ENCODE measurements at places on chromosomes 2 and 18.
A peak's percentile ranks its signal among the peaks of the same experiment; 100 is the strongest.

- DNase-seq: peak; percentile 32
Measured at GRCh38 chr2:152407204-152407721, 72.3 kb downstream of the FMNL2 start.

GRCh38 chr18:50716902-50717301 lies 102.9 kb downstream of the MRO start:
- no peak for DNase-seq

GRCh38 chr18:59606193-59607077 lies 90.8 kb downstream of the CCBE1 start:
- DNase-seq: no peak

DNA sequence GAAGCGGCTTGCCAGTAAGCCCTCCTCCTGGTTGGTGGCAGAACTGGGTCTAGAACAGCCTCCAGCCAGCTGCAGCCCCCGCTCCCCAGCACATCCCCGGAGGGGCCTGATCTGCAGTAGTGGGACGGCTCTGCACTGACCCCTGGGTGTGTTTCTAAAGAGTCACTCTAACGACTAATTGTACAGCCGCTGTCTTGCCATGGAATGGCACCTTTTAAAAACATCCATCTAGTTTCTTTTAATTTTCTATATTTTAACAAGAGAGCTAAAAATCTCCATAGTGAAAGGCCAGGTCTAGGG lies 82.0 kb downstream of the MTCL1 start:
- no peak for DNase-seq

GRCh38 chr2:182445391-182445965 lies 18.6 kb upstream of the PDE1A start:
- DNase-seq: no peak

DNA sequence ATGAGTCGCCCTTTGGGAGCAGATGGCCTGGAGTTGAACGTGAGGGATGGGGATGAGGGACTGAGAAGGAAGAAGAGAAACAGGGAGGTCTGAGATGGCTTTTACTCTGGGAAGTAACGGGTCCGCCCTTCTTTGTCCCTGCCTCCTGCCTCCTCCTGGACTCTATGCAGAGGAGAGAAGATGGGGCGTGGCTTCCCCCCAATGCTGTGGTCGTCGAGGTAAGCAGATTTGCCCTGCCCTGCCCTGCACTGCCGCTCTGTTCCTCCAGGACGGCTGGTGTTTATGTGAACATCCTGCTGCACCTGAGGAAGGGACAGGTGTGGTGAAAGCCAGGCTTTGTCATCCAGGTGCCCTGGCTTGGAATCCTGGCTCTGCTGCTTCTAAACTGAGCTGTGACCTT lies 13.5 kb upstream of the NTSR2 start:
- DNase-seq: no peak

GRCh38 chr2:127091886-127092285 lies 15.1 kb downstream of the BIN1 start:
- DNase-seq: no peak

DNA sequence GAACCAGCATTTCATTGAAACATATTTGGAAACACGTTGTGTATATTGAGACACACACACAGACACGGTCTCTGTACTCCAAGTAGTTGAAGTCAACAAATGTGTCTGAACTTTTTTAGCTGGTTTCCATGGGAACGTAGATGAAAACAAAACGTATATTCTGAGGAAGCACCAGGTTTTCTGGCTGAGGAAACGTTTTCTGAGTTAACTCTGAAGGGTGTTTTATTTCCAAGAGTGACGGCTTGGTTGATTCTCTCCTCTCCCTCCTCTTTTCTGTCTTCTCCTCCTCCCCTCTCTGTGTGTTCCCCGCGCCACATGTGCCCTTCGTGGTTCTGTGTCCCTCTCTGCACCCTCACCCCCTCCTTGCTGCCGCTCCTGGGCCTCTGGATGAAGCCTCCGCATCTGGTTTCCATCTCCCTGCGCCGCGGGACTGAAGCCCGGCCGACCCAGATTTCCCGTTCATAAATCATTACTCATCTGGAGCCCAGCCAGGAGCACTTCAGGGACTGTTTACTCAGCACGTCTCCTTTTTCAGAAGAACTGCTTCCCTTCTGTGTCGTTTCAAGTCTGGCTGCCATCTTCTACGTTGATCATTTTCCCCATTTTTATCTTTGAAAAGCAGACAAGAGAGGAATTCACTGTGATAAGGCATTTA lies 122.7 kb downstream of the COL6A3 start:
- peak; percentile 92 for DNase-seq

DNA sequence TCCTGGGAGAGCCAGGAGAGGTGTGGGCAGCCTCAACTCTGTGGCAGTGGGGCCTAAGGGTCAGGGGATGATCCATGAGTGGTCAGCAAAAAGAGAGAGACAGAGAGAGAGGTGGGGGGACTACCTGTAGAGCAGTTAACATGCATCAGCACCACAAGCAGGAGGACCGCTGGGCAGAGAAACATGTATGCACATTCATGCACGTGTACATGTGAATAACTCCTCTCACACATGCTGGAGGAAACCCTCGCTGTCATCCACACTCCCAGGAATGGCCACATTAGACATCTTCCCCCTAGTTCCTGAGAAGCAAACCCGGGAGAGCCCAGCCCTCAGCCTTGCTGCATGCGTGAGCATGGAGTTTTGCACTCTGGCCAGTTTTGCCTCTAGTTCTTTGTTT lies 166.1 kb downstream of the SMAD7 start:
- DNase-seq: no peak

- DNase-seq: no peak
Measured at GRCh38 chr18:32919799-32920198, 147.0 kb upstream of the KLHL14 start.

DNA sequence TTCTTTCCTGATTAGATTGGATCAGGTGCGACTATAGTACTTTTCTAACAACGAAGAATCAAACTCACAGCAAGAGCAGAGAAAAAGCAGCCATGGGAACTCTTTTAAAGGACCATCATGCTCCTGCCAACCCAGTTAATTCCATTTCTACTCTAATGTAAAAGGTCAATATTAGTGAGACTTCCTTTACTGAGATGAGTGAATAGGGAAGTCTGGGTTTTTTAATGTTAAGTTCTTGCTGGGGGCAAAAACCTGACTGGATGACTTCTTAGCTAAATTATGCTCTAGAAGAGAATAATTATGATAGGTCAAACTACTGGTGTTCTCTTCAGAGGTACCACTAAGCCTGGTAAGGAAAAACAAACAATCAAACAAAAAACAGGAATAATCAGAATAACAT lies 8.4 kb downstream of the SRBD1 start:
- no peak for DNase-seq

GRCh38 chr2:98295275-98295674 lies 51.0 kb upstream of the CNGA3 start:
- DNase-seq: no peak

GRCh38 chr18:13615432-13615861 lies 110.9 kb downstream of the FAM210A start:
- DNase-seq: no peak

DNA sequence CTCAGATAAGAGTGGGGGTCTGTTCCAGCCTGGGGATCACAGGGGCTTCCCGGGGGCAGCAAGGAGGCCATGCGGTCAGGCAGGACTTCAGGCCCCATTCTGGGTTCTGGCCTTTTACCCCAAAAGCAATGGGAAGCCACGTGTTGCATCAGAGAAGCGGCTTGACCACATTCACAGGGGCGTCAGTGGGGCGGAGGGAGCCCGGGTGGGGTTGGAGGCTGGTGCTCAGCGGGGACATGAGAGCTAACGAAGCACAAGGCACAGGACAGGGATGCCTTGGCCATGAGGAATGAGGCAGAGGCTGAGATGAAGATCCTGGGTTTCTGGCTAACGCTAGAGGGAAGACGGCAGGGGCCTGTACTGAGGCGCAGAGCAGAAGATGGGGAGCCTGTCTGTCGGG lies 6.1 kb downstream of the HJURP start:
- DNase-seq: no peak

DNA sequence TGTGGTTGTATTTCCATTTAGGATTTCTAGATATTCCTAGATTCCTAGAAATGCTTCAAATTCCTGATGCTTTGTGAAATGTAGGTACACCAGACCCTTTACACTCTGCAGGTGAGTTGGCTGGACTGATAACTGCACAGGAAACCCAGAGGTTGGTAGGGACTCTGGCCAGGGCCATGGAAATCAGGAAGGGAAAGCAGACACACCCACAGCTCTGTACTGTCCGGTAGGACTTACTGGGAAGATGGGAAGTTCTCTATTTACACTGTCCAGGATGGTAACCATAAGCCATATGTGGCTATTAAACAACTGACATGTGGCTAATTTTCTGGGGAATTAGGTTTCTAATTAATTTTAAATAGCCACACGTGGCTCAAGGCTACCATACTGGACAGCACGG lies 31.4 kb downstream of the NEMP2 start:
- no peak for DNase-seq

Data from left lung (tissue), 14 donors.